Peyer's patch (tissue), 4 donors: ENCODE measurements at places on chromosomes 11 and 22.

DNA sequence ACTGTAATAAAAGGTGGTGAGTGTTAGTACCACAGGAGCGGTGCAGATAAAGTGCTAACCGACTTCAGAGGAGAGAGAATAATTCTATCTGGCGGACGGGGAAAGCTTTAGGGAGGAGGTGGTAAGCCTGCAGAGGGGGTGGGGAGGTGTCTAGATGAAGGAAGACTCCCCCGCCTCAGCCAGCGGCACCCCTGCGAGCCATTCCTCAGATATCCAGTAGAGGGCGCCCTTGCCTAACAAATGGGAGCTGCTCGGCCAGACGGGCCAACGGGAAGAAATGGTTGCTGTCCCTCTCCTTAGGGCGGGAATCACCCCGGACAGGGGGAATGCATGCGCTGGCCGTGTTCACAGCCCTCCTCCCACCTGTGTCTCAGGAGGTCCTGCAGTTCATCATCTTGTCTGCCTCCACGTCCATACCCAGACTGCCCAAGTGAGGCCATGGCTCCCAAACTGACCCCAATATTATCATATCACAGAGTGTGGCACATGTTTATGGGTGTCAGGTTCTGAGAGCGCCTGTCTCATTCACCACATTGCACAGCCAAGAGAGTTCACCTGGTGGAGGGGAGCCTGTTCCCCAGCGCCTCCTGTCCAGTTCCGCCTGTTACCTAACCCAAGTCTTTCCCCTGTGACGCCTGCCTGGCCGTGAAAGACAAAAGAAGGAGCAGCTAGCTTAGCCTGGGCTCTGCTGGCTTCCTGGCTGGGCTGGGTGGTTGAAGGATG is 85.5 kb downstream of the ST3GAL4 start:
- DNase-seq: peak; percentile 60

DNA sequence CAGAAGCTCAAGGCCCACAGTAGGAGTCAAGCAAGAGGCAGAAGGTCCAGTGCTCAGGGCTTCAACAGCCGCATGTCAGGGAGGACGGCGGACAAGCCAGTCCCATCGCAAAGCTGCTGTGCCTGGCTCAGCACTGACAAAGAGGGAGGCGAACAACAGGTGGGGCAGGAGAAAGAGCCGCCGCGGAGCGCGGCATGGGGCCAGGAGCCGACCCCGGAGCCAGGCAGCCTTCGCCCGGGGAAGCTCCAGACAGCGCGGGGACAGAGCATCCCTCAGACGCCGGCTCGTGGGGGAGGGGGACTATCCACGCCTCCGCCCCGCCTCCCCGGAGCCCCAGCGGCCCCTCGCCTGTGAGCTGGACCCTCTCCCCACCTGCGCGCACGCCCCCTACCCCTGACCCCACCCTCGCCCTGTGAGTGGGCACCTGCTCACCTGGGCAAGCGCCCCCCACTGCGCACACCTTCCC is 369 bp downstream of the DHCR7 start:
- peak; percentile 66 for DNase-seq

- DNase-seq: no peak
Observed at GRCh38 chr22:37161443-37161842, 11.7 kb upstream of the IL2RB start.

DNA sequence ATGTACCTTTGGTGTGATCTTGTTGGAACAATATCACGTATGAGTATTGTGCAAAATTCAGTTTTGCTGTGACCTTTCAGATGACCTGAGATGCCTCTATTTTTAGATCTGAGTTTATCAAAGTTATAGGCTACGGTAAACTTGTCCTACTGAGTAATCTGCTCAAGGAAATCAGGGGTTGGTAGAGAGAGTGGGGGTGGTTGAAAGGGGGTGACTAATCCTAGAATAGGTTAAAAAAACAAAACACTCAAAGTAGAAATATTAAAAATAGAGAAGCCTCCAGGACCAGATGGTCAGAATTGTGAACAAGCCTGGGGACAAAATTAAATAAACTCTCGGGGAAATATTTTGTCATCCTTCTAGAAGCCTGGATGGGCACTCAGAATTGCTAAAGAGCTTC is 59.9 kb upstream of the C11orf87 start:
- DNase-seq: no peak

DNA sequence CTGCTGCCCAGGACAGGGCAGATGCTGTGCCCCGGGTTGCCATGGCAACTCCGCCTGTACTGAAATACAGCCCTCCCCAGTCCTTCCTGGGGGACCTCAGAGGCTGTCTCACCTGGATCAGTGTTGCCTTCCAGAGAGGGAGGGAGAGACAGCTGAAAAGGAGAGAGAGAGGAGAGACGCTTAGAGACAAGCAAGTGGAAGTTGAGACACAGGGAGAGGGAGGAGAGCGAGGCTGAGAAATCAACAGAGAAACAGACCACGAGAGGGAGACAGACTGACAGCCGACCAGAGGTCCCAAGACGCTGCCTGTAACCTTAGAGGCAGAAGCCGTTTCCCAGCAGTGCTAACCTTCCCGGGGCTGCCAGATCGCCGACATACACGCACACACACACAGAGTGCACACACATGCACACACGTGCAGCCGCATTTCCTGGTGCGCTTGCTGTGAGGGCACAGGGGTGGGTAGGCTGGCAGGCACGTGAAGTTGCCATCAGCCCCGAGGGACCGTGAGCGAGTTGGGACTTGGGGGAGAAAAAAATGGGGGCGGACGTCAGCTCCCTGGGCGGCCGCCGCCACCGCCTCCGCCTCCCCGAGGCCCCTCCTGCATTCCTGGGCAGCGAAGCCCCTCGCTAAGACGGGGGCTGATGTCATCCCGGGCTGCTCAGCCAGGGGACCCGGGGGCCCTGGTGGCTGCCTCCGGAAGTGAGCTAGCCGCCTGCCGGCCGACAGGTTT is 88.6 kb upstream of the CRYBB3 start:
- peak; percentile 67 for DNase-seq

DNA sequence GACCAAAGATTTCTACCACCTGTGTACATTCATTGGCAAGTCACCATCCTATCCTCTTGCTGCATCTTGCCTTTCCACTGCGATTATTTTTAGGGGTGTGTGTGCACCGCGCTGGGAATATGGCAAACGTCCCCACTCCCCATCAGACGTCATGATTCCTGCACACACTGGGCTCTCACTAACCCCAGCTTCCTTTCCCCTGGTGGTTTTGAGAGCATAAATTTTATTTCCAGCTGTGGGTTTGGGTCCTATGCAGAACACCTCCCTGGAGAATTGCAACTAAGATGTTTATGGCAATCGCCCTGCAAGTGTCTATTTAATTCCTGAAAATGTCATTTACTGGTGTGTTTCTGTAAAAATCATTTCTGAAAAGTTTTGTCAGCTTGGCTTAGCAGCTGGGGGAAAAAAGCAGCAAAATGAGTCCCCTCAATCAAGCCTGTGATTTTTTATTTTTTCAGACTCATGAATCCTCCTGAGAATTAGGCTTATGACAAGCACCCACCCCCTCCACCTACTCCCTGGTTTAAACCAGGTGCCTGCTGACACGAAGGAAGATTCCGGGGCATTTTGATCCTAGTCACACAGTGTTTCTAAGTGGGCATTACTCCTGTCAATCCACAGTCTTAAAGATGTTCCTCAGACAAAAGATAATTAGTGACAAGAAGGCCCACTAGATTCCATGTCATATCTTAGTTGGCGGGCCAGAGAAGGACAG is 23.8 kb downstream of the UPB1 start:
- no peak for DNase-seq

GRCh38 chr11:59611570-59612565 is 3.7 kb downstream of the OSBP start:
- no peak for DNase-seq

- DNase-seq: no peak
Observed at GRCh38 chr22:43532301-43533155, 120.7 kb downstream of the MPPED1 start.

DNA sequence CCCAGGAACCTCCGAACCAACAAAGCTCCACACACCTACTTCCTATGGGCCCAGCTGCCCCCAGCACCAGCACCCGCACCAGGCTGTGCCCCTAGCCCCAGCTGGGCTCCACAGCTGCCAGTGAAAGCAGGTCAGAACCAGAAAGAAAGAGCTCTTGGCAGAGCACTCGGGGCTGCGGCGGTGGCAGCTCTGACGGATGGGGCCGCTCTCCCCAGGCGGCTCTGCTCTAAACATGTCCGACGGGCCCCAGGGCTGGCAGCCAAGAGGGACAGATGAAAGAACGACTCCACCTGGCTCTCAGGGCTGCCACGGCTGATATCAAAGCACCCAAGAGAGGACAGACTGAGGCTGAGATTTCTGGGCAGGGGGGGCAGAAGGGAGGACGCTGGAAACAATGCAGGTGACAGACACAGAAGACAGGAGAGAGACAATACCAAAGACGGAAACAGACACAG is 25.7 kb downstream of the LRFN4 start:
- no peak for DNase-seq

DNA sequence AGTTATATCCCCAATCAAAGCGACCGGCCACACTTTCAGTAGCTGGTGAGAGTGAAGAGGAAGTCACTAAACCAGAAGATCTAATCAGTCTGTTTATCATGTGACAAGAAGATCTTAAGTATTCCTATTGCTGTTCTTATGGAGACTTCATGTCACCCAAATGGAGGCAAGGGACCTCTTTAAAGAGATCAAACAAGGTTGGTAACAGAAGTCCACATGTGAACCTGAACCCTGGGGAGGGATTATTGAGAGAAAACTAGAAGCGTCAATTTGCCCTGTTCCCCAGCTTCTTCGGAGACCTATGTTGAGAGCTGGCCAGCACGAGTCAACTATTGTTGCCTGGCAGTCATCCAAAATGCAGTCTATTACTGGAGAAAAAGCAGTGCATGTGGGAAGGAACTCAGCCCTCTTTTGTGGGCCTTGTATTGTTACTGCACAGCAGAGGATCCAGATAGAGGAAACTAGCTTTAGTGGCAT is 76.9 kb upstream of the CTSC start:
- DNase-seq: no peak

DNA sequence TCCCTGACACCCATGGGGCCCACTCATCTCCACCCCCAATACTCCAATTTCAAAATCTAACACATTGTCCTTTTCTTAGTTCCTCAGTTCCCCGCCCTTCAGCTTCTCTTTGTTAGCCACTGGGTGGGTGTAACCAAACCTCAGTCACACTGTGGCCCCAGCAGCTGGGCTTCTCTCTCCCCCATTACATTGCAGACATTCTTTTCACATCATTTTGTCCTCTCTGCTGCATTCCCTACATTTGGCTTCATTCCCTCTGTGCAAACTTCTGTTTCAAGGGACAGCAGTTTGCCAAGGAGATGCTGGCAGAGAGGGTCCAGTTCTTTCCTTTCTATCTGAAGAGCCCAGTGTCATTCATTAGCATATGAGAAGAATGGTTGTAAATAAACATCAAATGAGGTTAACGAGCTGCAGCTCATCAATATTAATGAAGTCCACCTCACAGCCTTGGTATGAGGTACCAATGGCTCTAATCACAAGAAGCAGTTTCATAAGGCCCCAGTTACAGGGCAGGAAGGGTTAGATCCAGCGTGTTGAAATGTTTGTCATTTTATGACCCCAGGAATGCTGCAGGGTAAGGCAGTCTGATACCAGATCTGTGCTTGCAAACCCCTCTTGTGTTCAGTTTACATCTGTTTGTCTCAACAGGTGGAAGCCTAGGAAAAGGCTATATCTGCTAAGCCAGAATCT is 72.3 kb downstream of the ARFGAP2 start:
- DNase-seq: no peak

DNA sequence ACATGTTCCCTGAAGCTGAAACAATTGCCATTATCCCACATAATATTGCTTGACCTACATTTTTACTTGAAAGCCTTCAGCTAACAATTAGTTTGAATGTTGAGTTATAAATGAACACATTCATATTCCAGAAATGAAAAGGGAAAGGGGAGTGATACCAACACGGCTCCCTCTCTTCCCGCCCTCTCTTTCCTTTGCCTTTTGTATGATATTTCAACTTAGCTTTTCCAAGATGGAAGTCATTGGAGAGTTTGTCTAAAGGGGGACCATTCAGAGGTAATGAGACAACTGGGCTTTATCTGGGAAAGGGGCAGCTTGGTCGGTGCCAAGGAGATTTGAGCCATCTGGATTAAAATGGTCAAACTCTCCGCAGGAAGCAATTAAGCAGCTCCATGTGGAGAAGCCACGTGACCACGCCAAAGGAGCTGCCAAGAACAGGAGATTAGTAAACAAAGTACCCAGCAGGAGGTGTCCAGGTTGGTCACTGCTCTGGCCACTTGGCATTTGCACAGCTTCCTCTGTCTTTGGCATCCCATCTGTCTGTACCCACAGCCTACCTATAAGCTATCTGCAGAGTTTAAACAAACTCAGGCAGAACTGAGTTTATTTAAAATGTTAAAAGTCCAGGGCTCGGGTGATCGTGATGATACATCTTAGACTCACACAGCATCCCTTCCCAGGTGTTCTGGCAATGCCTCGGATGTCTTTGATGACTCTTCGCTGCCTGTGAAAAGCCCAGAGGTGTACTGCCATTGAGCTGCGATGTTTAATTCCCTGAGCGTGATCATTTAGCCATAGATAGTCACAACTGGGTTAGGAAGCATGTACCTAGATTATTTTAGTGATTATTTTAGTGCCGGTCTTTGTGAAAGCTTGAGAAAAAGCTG is 735.9 kb downstream of the NTM start:
- DNase-seq: no peak

- no peak for DNase-seq
Observed at GRCh38 chr11:123421589-123421988, 8.5 kb upstream of the GRAMD1B start.

DNA sequence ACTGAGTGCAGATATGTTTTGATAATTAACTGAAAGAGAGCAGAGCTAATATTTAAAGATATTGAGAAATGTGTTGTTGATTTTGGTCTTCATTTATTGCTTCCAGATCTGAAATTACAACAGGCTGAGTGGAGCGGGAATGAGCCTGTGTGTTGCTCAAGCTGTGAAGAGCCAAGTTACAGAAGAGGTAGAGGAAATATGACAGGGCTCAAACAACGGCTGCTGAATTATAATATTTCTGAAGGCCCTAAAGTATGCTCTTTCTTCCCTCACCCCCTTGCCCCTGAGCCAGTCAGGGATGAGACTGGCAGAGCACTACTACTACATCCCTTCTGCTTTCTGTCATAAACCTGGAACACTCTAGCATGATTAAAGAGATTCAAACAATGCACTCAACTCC is 115.6 kb downstream of the FANCF start:
- DNase-seq: no peak

DNA sequence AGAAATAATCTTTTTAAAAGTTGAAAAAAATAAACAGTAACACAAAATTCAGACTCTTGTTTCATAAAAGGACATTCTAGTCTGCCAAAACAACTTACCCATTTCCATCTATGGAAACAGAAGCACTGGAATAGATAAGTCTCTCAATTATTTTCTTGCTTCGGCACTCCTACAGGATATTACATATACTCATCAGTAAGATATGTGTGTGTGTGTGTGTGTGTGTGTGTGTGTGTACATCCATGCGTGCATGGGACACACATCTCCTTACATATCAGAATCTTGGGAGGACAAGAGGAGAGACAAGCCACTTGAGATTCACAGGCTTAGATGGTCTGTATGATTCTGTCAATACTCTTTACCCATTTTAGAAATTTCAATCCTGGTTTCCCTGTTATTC is 144.6 kb downstream of the ATG16L2 start:
- no peak for DNase-seq

GRCh38 chr11:121578251-121578976 is 125.6 kb upstream of the SORL1-AS1 start:
- no peak for DNase-seq
